M059J (cell line): ENCODE measurements at places on chromosomes 11 and 22. TPM values are rescaled to one million over a fixed set of nuclear protein-coding genes. Genes with fewer than 3 reads are reported as not detected.
A peak's percentile ranks its signal among the peaks of the same experiment; 100 is the strongest.

The NCAPD3 gene
- 47.7 and 69.1 TPM in 2 replicates for total RNA-seq

- peak; percentile 97 for DNase-seq
These were observed 12.1 kb downstream of the ELF5 start for GRCh38 chr11:34501500-34501899.

- DNase-seq, result no peak
These were observed 192.2 kb upstream of the BLID start for GRCh38 chr11:122308226-122308625.

The RPLP2 gene
- total RNA-seq, result 714 and 877 TPM in 2 replicates

- DNase-seq, result no peak
These were observed 3.5 kb downstream of the INPP5J start for GRCh38 chr22:31126128-31126868.

DNA sequence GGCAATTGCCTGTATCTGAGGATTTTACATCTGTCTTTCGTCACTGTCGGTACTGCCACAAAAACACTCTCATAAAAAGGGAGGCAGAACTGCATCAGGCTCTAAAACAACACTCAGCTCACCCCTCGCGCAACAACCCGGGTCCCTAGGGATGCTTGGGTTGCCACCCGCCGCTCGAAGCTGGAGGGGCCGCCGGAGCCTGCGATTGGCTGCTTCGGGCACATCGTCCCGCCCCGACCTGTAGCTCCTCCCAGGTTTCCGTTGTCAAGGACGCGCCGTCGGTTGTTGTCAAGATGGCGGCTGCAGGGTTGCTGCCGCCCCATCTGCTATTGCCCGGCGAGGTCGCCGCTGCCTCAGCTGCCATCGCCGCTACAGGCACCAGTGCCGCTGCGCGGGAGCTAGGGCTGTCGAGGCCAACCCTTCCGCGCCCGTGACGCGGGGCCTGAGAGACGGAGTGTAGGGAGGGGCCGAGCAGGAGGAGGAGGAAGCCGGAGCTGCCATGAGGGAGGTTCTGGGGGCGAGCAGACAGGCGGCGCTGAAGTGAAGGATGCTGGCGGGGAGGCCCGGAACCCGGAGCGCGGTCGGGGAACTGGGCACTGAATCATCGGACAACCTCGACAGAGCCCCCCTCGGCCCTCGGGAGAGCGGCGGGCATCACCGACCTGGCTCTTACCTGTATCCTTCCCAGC lies at the start of gene CEP126:
CEP126 (plus strand) TSS at position 273 of the 689 bp plus-strand sequence; CDS start at position 548, 275 bp downstream.
- DNase-seq, result peak; percentile 88

DNA sequence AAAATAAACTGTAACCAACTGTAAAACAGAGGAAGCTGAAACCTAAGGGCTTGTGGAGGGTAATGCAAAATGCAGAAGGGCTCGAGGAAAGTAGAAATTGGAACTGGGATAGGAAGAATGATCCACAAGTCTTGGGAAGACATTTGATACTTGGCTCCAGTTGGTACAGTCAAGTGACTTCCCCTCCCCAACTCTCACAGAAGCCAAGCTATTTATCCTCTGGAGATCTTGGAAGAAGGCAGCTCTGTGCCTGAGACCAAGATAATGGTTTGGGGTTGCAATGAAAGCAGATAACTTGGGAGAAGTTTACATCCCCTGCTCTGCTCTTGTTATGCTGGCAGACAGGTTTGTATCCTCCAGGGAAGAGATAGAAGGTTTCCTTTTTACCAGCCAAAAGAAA lies 198.9 kb upstream of the ZC3H12C start:
- DNase-seq, result no peak

- DNase-seq, result peak; percentile 62
These were observed 47.1 kb upstream of the UCP3 start for GRCh38 chr11:74055938-74056337.

GRCh38 chr11:77413850-77414460 lies 59.9 kb downstream of the PAK1 start:
- no peak for DNase-seq

DNA sequence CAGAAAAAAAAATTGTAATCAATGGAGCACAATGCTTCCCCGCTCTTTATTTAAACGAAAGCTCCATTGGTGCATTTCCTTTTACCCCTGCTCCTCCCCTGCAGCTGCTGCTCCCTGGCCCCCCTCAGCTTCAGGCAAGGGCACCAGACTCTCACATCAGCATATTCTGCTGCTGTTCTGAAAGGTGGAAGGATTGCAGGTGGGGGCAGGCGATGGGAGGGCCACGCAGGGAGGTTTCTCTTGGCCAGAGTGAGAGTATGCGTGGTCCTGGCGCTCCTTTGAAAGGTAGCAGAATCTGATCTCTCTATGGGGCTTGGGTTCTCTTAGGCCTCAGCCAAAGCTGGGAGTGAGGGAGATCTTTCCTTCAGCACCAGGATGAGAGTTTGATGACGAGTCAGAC lies 240.9 kb upstream of the CADM1 start:
- no peak for DNase-seq

The TAGLN gene
- 335 and 409 TPM in 2 replicates for total RNA-seq

- no peak for DNase-seq
These were observed 1481.4 kb downstream of the BRD1 start for GRCh38 chr22:48346311-48346710.
